ENCODE measurements at places on chromosomes 4 and X.

DNA sequence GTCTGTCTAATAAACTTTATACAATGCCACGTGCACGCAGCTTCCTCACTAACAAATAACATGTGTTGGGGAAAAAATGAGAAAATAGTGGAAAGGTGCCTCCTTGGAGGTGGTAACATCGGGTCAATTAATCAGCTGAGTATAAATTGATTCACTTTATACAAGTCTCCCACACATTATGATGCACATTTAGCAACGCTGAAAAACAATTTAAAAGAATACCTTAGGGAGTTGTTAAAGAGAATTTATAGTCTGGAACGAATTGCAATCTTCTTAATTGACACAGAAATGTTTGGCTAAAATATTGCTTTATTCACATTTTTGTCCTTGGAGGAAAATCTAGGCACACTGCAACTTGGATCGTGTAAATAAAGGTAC lies 84.2 kb downstream of the HPRT1 start:
- no peak for DNase-seq

- no peak for DNase-seq
These were observed 52.6 kb downstream of the LIMCH1 start for GRCh38 chr4:41590591-41590990.

DNA sequence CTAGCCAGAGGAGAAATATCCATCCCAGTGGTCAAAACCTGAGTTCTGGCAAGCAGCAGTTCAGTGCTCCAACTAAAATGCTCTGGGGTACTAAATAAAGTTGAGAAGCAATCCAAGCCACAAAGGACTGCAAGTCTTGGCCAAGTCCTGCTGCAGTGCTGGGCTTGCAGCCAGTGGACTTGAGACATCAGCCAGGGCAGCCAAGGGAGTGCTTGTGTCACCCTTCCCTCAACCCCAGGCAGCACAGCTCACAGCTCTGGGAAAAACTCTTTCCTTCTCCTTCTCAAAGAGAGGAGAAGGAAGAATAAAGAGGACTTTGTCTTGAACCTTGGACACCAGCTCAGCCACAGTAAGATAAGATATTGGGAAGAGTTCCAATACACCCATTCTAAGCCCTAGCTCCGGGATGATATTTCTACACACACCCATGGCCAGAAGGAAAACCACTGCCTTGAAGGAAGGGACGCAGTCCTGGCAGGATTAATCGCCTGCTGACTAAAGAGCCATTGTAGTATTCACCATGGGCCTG lies 99.8 kb downstream of the PTCHD1 start:
- no peak for DNase-seq

- DNase-seq, result no peak
These were observed 28.1 kb upstream of the HPSE start for GRCh38 chr4:83362492-83363329.

- DNase-seq, result no peak
These were observed 544.7 kb downstream of the NLGN4X start for GRCh38 chrX:5683996-5684395.

DNA sequence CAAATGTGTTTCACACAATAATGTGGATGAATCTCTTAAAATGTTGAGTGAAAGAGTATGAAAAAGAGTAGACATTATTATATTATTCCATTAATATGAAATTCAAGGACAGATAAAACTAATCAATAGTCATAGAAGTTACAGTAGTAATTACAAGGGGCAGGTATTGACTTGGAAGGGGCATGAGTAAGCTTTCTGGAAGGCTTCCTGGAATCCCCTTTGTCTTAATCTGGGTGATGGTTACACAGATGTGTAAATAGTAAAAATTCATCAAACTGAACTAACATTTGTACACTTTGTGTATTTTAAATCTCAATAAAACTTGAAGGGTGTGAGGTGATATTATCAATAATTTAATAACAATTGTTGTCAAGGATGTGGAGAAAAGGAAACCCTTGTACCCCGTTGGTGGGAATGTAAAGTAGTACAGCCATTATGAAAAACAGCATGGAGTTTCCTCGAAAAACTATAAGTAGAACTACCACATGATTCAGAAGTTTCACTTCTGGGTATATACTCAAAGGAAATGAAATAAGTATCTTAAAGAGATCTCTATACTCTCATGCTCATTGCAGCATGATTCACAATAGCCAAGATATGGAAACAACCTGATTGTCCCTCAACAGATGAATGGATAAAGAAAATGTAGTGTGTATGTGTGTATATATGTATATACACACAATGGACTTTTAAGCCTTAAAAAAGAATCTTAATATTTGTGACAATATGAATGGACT lies 96.9 kb upstream of the MID1IP1 start:
- no peak for DNase-seq

DNA sequence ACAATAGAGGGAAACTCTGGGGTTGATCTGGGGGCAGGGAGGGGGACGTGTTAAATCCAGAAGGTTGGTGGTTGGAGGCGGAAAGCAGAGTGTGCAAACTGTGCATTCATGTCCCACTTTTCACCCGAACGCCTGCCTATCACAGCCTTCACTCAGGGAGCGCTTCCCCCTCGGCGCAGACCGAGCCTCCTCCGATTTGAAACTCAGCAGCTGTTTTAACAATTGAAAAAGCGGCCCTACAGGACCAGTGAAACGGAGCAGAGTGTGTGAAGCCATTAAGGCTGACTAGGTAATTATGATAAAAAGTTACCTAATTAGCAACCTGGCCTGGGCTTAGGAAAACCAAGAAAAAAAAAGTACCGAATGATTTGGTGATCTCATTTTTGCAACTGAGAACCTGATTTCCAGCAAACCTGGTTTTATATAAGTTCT lies 685 bp upstream of the NDNF start:
- DNase-seq, result no peak

DNA sequence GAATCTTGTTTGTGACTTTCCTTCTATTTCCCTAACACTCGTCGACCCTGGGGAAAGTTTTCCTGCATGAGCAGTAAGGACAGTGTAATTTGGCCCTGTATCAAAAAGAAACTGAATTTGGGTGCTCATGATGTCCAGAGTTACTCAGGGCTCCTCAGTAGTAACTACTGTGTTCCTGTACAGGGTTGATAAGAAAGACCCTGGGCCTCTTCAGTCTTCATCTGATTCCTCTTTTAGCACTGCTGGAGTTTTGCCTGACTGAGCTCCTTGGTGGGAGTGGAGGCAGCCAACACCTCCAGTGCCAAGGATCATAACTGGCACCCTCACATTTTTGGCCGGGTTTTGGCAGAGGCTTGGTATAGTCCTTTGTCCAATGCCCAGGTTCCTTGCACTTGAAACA lies 7.1 kb upstream of the AREG start:
- no peak for DNase-seq

- DNase-seq, result no peak
These were observed 79.2 kb downstream of the USP9X start for GRCh38 chrX:41164449-41164848.

DNA sequence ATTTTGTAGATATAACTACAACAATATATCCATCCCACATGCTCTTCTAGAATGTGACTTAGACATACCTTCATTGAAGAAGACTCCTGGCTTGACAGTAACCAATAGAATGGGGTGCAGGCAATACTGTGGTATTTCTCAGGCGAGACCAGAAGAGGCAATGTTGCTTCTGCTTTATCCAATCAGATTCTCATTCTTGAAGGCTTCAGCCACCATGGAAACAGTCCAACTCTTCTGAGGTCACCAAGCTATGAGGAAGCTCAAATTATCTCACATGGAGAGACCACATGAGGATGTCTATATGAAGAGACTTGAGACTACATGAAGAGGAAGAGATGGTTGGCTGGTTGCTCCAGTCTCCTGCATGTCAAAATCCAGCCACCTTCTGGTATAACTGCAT lies 469.9 kb downstream of the PCDH10 start:
- no peak for DNase-seq

- DNase-seq, result no peak
These were observed 602.5 kb downstream of the KCTD8 start for GRCh38 chr4:43846111-43846587.

GRCh38 chrX:44344194-44344593 lies 722 bp upstream of the EFHC2 start:
- peak; percentile 28 for DNase-seq

DNA sequence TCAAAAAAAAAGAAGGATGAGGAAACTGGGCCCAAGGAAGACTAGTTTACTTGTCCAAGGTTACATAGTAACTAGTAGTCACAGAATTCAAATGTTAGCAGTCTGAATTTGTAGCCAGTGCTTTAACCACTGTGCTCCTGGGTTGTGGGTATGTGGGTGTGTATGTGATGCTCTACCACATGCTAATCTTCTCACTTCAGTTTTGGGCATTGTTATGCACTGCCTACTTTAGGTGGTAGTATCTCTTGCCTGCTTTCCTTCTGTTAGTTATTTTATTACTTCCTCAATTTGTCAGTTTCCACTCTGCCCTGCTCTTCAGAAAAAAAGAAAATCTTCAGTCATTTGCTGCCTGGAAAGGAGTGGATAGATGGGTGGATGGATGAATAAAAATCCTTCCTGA lies 219.2 kb downstream of the RPA4 start:
- no peak for DNase-seq

DNA sequence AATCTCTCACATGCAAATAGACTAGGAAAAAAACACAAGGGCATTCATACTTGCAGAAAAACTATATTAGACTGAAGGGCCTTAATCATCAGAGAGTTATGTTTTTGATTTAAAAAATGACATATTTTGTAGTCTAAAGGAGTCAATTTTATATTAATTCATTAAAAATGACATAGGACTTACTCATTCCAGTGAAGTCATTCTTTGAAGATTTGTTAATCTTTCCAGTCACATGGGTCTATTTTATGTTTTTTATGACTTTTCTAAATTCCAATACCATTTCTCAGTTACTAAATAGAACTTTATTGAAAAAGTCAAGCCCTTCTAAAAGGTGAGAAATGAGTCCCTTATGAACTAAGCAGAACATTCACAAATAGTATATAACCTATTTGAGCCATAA lies 743.8 kb upstream of the INTU start:
- DNase-seq, result no peak

- no peak for DNase-seq
These were observed 4.2 kb upstream of the ZXDB start for GRCh38 chrX:57587607-57588006.

DNA sequence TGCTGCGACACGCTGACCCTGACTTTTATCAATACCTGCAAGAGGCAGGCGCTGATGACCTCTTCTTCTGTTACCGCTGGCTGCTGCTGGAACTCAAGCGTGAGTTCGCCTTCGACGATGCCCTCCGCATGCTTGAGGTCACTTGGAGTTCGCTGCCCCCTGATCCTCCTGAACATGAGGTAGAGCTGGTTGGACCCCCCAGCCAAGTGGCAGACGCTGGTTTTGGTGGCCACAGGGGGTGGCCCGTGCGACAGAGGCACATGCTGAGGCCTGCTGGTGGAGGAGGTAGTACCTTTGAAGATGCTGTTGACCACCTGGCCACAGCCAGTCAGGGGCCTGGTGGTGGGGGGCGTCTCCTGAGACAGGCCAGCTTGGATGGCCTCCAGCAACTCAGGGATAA lies 14.2 kb upstream of the RBM3 start:
- no peak for DNase-seq

GRCh38 chr4:53185869-53186585 lies 179.8 kb downstream of the SCFD2 start:
- DNase-seq, result no peak

GRCh38 chr4:105558277-105558676 lies 5.9 kb downstream of the ARHGEF38 start:
- DNase-seq, result no peak

DNA sequence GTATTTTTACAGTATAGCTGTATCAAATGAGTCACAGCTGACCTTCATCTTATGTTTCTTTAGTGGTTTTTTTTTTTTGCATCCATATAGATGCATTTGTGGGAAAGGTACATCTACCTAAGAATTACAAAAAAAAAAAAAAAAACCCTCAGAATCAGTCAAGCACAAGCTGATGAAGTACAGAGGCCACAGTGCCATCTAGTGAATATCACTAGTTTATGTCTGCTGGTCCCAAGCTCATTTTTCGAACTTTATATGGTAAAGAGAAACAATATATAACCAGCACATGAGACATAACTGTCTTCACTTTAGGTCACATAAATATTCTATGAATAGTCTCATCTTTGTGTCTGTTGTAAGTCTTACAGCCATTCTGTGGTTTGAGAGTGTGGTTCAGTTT lies 220.1 kb downstream of the DLG3 start:
- no peak for DNase-seq

- DNase-seq, result no peak
These were observed 42.0 kb upstream of the STPG2 start for GRCh38 chr4:98185279-98185678.

DNA sequence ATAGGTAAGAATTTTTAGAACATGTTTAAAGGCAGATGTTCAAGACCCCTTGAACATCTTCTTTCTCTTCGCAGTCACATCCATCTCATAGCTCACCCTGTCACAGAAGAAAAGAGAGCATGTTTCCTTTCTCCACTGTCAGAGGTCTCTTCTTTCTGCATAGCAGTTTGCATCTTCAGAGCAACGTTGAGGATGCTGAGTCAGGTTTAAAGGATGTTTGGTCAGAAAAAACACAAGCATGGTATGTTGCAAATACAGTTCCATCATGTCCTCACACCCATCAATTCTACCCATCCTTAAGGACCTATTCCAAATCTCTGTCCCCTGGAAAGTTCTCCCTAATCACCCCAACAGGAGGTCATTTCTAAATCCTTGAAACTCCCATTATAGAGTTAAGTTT lies 84.8 kb downstream of the STOX2 start:
- no peak for DNase-seq

DNA sequence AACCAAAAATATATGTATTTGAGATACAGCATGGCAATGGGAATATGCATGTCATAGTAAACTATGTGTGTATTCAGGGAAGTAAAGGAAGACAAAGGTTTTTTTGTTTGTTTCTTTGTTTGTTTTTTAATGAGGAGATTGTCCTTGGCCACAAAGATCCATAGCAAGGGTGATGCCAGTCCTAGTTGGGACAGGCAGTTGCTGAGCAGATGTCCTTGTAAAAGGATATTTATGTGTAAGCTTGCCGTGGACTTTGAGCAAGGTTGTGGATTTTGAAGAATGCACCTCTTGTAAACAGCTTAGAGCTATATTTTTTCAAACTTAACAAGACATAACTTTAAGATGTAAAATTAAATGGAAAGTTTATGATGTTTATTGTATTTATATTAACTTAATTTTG lies 69.9 kb upstream of the GABRE start:
- no peak for DNase-seq

DNA sequence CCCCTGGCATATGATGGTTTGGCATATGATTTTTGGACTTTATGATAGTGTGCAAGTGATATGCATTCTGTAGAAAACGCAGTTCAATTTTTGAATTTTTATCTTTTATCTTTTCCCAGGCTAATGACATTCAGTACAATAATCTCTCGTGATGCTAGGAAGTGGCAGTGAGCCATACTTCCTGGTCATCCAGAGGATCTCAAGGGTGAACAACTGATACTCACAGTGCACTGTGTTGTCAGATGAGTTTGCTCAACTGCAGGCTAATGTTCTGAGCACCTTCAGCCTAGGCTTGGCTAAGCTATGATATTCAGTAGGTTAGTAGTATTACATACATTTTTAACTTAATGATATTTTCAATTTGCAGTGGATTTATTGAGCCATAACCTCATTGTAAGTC lies 405.3 kb downstream of the PCDH7 start:
- no peak for DNase-seq

- no peak for DNase-seq
These were observed 257.6 kb downstream of the BCOR start for GRCh38 chrX:39840133-39840532.
